ENCODE measurements at places on chromosomes 3 and 15.

DNA sequence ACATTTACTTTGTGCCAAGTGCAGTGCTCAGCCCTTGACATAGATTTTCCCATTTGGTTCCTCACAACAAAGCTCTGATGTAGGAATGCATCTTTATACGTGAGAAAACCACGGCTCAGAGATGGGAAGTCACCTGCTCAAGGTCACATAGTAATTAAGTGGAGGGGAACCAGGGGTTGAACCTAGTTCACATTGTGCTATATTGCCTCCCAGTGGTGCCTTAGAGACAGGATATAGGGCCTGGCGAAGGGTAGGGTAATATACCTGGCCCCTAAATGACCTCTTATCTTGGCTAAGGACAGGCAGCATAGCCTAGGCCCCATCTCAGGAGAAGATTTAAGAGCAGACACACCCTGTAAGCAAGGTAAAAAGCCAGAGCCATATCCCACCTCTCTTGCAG, 71.5 kb downstream of the FOXP1 start:
- no peak for DNase-seq

- DNase-seq: no peak
These were observed 211.0 kb upstream of the LMCD1 start for GRCh38 chr3:8290611-8291010.

- no peak for DNase-seq
These were observed 149.8 kb upstream of the ROBO1 start for GRCh38 chr3:79917561-79917960.

- DNase-seq: no peak
These were observed 39.4 kb downstream of the CD200 start for GRCh38 chr3:112372396-112372795.

DNA sequence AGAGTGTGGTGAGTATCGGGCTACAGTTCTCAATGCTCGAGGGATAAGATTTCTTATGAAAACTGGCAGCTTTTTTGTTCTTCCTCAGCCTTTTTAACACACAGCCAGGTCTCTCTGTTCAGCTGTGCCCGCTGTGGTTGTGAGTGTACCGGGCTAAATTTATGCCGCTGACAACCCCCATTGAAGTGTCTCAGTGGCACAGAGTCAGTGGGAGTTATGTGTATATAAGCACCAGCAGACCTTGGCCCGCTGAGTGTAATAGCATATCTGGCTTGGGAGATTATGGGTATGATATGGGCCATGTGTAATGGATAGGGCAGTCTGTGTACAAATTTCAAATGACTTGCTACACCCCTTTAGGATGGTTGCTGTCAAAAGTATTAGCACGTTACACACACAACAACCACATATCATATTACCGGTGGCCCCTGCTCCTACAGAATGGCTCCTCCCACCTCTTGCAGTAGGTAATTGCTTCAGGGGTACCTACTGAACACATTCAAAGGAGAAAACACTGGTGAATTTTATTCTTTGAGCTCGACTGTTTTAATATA, 26.9 kb upstream of the NR2F2 start:
- DNase-seq: no peak

GRCh38 chr3:50269977-50270413, 1.0 kb downstream of the SEMA3B start:
- no peak for DNase-seq

- DNase-seq: no peak
These were observed 135.7 kb upstream of the IL12A start for GRCh38 chr3:159852821-159853505.

GRCh38 chr3:179608931-179609720, 4.5 kb downstream of the NDUFB5 start:
- DNase-seq: peak; percentile 52

DNA sequence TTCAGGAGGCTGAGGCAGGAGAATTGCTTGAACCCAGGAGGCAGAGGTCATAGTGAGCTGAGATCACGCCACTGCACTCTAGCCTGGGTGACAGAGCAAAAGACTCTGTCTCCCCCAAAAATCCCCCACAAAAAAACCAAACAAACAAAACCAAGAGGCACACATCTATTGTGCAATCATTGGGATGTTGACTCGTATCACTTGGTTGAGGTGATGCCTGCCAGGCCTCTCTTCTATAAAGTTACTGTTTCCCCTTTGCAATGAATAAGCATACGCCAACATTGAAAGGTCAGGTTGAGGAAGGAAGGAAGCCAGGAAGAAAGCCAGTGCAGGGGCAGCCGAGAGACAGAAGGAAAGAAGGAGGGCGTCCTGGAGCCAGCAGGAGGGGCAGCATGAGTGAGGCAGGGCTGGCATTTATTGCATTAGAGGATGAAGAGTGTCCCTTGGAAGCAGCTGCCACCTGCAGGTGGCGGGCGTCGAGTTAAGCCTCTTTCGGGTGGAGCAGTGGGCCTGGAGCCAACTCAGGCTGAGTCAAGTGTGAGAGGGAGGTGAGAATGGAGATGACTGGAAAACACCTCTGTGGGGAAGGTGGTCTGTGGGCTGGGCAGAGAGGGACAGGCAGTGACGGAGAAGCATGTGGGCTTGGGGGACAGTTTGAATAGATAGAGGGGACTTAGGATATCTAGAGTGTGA, 8.3 kb upstream of the CSPG4 start:
- DNase-seq: no peak

DNA sequence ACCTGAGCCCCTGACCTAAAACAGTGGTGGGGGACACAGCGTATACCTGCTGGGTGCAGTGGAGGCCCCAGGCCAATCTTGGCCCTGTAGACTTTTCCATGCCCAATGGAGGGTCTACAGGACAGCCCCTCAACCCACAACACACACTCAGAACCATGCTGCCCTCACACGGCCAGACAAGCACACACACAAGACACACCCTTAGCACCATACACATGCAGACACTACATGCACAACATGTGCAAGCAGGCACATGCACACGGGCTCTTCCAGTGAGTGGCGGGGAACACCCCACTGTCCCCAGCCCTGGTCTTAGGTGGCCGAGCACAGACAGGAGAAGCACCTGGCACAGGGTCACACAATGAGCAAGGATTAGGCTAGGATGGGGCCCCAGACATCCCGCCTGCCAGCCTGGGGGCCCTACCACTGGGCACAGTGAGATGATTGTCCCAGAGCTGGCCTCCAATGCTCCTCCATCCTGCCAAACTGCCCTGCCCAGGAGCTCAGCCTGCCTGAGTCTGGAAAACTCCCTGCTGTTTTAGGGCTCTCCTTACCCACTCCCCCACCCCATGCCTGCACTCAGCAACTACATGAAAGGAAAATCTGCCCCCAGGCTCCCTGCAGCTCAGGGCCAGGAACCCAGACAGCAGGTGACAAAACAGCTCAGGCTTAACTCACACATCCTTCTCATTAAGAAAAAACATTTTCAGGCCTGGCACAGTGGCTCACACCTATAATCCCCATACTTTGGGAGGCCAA, 15.8 kb downstream of the IQSEC1 start:
- no peak for DNase-seq

GRCh38 chr15:46961795-46962194, 755.5 kb upstream of the SEMA6D start:
- no peak for DNase-seq

Measured in GM12878 (cell line).